ENCODE measurements at places on chromosomes 6 and 20.
A peak's percentile ranks its signal among the peaks of the same experiment; 100 is the strongest.

GRCh38 chr20:13922241-13922640, 68.2 kb downstream of the SEL1L2 start:
- no peak for DNase-seq

DNA sequence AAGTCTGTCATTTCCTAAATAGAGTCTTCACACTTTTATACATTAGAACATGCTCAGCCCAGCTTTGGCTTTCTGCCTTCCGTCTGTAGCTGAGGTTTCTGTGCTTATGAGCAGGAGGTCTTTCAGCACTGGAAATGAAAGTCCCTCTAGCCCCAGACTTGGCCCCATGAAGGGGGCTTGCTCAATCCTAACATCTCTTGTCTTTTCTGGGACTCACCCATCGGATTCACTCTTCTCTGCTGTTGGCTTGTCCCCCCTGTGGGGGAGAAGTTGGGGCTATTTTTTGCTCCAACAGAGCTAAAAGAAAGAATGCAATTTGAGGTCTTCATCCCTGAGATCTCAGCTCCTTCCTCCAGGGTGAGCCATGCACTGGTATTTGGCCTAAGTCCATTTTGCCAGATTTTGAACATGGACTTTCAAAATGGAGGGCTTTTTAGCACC, 177.7 kb downstream of the MRPL14 start:
- DNase-seq = no peak

GRCh38 chr6:155628306-155628705, 172.7 kb upstream of the NOX3 start:
- DNase-seq = no peak

GRCh38 chr6:38976801-38977500, 71.6 kb upstream of the GLP1R start:
- DNase-seq = no peak

- DNase-seq = no peak
Measured at GRCh38 chr6:107823047-107823557, 1.0 kb downstream of the SCML4 start.

DNA sequence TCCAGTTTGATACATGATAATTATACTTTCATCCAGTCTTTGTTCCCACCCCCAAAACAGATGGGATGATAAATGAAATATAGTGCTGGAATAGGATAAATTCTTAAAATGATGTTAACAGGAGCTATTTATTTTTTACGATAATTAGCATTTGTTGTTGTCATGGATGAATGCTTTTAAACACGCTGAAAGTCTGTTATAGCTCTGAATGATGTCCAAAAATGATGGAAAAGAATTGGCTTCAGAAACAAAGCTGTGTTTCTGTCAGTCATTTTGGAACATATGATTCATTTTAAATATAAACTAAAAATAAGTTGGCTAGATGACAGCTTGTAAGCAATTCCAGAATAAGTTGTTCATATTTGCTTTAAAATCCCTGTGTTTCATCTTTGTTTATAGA, 237.4 kb downstream of the GRIK2 start:
- DNase-seq = no peak

DNA sequence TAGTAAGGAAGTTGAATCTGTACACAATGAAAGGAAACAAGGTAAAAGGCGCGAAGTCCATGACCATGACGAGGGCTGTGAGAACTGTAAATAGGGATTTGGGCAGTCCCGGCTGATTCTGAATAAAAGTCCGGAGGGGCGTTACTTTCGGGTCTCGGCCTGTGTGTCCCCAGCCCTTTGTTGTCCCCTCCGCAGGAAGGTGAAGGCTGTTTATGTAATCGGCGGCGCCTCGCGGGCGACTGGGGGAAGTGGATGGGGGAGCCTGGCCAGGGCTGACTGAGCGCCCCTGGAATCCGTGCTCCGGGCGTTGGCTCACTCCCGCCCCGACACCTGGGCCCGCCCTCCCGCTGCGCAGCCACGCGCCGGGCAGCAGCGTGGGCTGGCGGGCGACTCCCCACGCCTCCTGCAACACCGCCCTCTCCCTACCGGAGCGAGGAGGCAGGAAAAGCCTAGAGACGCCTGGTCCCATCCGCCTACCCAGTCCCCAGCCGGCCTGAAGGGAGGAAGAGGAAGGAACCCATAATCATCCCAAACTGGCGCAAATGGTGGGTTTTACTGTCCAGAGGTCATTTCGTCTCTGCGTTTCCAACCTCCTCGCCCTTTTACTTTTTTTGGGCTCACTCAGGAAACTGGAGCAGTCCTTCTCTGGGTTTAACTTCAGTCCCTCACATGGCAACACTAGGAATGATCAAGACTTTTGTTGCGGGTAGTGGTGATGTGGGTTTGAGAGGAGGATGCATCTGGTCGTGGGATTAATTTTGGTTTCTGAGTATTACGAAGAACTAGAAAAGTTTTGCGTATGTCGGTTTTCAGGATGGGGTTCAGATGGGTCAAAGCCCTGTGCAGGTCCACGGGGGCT, 12.1 kb downstream of the TRIM31 start:
- DNase-seq = peak; percentile 81

GRCh38 chr6:36312854-36313648, 23.6 kb downstream of the BNIP5 start:
- DNase-seq = peak; percentile 36

DNA sequence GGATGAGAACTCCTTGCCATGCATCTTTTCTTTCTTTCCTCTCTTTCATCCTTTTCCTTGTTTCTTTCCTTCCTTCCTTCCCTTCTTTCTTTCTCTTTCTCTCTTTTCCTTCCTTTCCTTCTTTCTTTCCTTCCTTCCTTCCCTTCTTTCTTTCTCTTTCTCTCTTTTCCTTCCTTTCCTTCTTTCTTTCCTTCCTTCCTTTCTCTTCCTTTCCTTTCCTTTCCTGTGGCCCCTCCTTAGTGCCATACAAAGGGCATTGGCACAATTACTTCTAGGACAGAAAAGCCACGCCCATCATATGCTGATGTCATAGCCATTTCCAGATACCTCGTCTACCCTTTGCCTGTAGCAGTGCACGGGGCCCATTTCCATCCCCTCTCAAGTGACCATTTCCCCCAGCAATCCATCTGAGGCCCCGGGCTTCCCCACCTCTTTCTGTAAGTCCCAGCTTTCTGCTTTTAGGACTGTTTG, 2.2 kb upstream of the CENPB start:
- no peak for DNase-seq

DNA sequence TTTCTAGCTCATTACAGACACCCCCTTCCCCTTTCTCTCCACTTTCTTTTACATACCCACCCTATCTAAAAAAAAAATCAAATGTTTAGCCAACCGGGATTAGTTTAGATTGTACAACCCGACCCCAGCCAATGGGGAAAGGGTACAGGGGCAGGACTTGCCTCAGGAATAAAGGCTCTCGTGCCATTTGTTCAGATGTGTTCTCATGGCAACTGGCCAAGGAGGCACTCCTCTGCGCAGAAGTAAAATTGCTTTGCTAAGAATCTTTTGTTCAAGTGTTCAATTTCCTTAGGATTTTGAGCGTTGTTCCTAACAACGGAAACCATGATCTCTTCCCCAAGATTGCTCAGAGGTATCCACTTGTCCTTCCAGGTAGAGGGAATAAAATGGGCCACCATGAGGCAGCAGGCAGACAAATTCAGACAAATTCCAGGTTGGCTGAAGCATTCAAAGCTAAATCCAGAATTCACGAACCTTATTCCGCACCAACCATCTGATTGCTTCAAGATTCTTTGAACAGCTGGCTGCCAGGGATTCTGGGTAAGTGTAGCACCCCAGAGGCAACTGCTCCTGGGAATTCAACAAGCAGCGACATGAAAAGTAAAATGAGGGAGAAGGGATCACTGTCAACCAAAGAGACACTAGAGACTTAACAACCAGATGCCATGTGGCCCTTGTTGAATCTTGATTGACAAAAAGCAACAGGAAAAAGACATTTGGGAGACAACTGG, 431.8 kb downstream of the PREX1 start:
- no peak for DNase-seq

DNA sequence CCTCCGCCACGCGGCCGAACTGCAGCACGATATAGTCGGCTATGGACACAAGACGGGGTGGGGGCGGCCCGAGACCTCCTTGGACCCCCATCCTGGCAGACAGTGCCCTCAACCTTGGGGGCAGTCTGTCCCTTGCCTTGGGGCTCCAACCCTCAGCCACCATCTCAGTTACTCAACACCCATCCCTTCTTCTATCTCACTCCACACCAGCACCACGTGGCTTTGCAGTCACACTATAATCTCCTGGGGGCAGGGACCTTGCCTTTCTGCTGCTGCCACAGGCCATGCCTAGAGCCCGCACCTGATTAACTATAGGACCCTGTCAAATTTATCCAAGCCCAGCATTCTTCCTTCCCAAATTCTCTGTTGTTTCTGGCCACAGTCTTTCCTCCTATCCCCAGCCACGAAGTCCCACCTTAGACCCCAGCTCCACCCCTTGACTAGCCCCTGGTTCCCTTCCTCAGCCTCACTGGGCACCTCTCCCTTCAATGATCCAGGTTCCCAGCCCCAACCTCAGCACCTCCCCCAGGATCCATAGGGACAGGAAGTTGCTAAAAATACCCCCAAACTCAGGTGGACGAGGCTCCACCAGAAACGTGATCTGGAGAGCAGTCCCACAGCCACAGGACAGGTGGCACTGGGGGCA, 1.7 kb upstream of the TEAD3 start:
- no peak for DNase-seq

DNA sequence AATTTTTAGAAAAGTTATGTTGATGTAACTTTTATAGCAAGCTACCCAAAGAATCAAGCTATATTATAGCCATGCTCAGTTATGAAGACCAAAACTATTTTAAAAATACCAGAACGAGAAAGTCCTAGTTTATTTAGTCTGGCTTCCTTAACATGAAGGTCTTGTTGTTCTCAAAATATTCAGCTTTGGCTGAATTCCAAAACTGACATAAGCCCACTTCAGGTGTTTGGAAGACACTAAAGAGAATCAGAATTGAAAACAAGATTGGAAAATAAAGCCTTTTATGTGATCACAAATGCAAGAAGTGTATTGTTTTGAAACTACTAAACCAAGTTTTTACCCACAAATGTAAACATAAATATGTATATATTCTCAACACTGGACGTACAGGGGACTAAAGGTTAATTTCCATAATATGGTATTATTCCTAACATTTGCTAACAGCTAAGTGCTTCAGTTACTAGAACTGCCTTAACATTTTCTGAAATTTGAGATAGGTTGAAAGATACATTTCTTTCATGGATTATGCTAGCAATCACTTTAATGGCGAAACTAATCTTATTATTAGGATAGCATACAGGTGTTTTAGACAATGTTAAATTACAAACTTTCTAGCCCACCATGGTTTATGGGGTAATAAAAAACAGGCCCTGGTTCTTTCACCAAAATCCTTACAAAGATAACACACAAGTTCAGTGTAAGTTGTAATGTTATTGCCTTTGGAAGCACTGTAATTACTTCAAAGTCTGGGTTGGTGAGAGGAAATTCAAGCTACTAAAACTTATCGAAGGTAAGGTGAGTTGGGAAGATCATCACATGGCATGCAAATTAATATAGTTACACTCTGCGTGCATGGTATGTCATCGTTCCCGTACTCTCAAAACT, 1.6 kb downstream of the MAP3K5 start:
- DNase-seq = no peak

- no peak for DNase-seq
Measured at GRCh38 chr6:143107440-143107839, 46.8 kb downstream of the AIG1 start.

DNA sequence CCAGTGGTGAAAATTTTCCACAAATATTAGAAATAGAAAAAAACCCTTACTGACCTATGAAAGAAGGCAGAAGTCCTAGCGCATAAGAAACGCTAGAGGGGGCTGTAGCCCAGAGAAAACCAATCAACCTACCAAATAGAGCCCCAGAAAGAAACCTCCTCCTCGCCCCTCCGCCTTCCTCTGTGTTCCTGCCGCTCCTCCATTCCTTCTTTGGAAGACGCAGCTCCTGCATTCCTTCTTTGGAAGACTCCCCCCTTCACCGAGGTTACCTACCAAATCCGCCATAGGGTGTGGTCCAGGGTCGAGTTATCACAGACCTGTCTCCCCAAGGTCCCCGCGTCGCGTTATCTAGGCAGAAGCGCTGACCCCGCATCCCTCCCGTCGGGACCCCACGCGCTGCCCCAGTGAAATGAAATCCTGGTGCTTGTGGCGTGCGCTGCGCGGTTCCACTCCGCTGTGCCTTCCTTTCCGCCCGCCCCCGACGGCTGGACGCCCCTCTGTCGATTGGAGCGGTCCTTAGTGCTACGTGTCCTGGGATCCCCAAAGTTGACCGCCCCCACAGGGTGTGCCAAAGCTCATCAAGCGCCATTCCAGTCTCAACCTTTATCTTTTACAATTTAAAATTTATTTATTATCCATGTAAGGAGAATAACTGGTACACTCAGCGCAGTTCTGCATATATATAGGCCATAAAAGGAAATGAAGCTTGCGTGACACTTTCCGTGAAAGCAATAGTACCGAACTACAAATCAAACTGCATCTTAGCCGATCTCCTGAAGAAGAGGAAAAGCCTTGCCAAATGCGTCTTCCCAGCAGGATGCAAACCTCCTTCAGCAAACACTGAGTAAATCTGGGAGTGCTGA, 13.0 kb downstream of the RPP21 start:
- DNase-seq = peak; percentile 51

DNA sequence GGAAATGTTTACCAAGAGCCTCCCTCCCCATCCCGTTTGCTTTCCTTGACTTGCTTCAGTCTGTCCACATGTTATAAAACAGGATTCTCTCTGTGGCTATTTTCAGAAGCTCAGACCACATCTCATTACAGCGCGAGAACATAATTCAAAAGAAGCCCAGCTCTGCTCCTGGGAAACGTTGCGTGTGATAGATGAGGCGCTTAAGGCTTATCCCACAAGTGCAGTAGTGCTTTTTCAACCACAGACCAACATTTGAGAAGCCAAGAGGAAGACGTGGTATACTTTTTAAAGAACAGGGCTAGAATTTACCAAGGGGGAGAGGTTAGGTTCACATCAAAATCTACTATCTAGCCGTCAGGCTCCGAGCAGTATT, 239.5 kb downstream of the SLC24A3 start:
- DNase-seq = no peak

DNA sequence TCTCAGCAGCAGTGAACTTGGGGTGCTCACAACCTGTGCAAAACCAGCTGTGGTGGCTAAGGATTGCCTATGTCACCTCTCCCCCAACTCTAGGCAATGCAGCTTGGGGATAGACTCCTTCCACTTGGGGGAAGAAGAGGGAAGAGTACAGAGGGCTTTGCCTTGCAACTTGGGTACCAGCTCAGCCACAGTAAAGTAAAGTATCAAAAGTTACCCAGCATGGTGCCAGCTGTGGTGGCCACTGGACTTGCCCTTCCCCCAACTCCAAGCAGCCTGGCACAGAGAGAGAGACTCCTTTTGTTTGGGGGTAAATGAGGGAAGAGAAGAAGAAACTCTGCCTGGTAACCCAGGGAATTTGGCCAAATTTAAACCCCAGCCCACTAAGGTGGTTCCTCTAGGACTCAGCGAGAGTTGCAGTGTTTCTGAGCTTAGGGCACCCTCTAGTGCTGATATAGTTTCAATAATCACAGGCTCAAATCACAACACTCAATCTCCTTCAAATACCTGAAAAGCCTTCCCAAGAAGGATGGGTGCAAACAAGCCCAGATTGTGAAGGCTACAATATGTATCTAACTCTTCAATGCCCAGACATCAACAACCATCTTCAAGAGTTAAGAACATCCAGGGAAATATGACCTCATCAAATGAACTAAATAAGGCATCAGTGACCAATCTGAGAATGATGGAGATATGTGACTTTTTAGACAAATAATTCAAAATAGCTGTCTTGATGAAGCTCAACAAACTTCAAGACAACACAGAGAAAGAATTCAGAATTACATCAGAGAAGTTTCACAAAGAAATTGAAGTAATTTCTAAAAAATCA, 7.6 kb upstream of the DEFB129 start:
- no peak for DNase-seq

GRCh38 chr6:63440057-63440456, 120.3 kb upstream of the LGSN start:
- DNase-seq = no peak
